Upper lobe of left lung (tissue), 6 donors: ENCODE measurements at places on chromosomes 16 and 17.

GRCh38 chr16:56506941-56507340 lies 12.9 kb downstream of the BBS2 start:
- no peak overlapping the region for H3K27ac ChIP-seq
- no peak for DNase-seq
- peaks cover 17% of the 10 kb centered on the region for H3K36me3 ChIP-seq

- H3K27me3 ChIP-seq = no peaks in the 10 kb centered on the region
- peak overlapping the region; percentile 56 for H3K4me3 ChIP-seq
- peak overlapping the region; percentile 78 for H3K27ac ChIP-seq
- H3K36me3 ChIP-seq = no peaks in the 10 kb centered on the region
- DNase-seq = peak; percentile 93
These were observed 23.6 kb upstream of the ABR start for GRCh38 chr17:1203111-1203966.

DNA sequence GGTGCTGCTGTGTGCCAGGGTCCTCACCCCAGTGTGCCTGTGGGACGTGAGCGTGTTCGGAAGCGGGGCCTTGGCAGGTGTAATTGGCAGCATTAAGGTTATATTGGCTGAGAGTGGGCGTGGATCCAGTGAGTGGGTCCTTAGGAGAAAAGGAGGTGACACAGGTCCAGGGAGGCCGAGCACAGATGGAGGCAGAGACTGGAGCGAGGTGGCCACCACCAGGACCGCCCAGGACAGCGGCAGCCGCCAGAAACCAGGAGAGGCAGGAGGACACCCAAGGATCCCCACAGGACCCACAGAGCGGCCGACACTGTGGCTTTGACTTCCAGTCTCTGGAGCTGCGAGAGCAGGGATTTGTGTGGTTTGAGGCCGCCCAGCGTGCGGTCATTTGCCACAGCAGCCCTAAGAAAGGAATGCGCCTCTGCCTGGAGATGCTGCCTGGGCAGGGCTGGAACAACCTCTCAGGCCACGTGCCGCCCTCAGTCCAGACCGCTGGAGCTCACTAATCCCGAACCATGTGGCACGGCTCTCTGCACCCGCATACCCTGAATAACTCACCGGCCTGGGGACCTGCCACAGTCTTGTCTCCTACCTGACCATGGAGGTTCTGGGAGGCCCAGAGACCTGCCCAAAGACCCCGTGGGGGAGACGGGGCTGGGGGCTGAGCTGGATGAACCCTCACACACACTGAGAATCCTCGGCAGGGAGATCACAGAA lies 45.4 kb downstream of the SOX8 start:
- H3K27ac ChIP-seq = no peak overlapping the region
- no peaks in the 10 kb centered on the region for H3K36me3 ChIP-seq
- no peak overlapping the region for H3K4me3 ChIP-seq
- no peaks in the 10 kb centered on the region for H3K4me1 ChIP-seq
- H3K27me3 ChIP-seq = no peaks in the 10 kb centered on the region

- peak; percentile 49 for DNase-seq
- H3K27me3 ChIP-seq = no peaks in the 10 kb centered on the region
- H3K36me3 ChIP-seq = no peaks in the 10 kb centered on the region
- H3K27ac ChIP-seq = no peak overlapping the region
These were observed 806 bp upstream of the SMIM5 start for GRCh38 chr17:75632428-75632827.

- no peak for DNase-seq
- no peak overlapping the region for H3K27ac ChIP-seq
- H3K36me3 ChIP-seq = no peaks in the 10 kb centered on the region
- H3K4me3 ChIP-seq = no peak overlapping the region
- no peaks in the 10 kb centered on the region for H3K4me1 ChIP-seq
These were observed 40.8 kb downstream of the RNF157 start for GRCh38 chr17:76199469-76199868.

GRCh38 chr16:4663465-4663776 lies 29.9 kb upstream of the NUDT16L1 start:
- no peak overlapping the region for H3K4me3 ChIP-seq
- H3K4me1 ChIP-seq = peaks cover 72% of the 10 kb centered on the region
- H3K27ac ChIP-seq = peak overlapping the region; percentile 80
- DNase-seq = no peak
- no peaks in the 10 kb centered on the region for H3K27me3 ChIP-seq

GRCh38 chr17:56570199-56570598 lies 23.3 kb upstream of the NOG start:
- H3K27ac ChIP-seq = no peak overlapping the region
- no peaks in the 10 kb centered on the region for H3K4me1 ChIP-seq
- H3K36me3 ChIP-seq = no peaks in the 10 kb centered on the region

DNA sequence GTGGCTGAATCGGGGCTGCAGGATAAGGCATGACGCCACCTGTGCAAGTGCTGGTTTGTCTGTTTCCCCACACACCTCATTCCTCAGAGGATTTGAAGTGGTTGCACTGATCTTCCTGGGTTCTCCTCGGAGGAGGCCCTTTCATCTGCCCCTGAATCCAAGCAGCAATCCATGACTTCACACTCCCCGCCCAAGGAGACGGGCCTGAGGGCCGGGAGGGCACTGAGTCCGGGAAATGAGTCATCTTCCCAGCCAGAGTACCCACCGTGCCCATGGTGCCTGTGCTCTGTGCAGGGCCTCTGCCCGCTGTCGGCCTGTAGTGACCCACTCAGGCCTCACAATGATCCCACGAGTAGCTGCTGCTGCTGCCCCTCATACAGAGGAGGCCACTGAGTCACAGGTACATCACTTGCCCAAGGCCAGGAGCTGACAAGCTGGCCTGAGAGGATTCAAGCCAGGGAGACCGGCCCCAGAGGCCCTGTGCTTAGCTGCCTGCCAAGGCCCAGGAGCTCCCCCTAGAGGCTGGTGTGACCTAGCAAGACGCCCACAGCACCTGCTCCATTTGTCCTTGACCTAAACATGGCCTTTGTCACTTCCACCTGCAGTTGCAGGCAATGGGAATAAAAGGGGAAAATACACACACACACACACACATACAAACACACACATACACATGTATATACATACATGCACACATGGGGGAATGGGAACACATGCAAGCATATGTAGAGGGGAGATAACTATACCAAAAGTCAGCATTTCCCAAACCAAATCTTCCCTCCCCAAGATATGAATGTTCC lies 240.0 kb downstream of the C16orf95 start:
- peak; percentile 56 for DNase-seq
- H3K36me3 ChIP-seq = no peaks in the 10 kb centered on the region
- H3K4me3 ChIP-seq = no peak overlapping the region
- no peaks in the 10 kb centered on the region for H3K4me1 ChIP-seq
- no peak overlapping the region for H3K27ac ChIP-seq

DNA sequence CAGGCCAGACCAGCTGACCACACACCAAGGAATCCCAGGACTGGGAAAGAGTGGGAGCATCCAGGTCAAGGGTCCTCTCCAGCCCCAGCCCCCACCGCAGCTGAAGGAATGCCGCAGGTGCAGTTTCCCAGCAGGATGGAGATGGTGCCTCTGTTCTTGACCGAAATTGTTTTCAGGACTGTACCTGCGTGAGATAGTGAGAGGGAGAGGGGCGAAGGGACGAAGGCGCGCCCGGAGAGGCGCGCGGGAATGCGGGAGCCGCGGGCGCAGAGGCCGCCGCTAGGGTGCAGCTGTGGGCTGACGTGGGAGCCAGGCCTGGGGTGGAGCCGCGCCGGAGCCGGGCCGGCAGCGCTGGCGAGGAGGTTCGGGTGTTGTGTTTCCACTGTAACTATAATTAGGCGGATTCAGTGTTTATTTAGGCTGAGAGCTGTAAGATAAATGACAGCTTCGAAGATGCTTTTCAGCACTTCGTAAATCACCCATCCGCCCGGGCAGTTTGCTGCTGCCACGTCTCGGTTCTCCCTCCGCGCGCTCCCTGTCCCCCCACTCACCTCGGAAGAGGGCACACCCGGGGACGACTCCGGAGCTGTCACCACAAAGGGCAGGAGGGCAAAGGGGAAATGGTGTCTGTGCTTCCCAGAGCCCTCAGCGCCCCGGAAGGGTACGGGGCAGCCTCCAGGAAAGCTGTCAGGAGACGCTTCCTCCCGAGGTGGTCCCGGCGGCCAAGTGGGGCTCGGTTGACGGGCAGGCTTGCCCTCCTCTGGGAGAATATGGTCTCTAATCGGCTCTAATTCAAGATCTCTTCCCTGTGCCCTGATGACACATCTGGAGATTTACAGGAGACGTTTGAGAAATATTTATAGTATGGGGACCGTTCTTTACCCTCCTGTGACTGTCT lies 38.2 kb downstream of the HOXB1 start:
- DNase-seq = peak; percentile 38
- H3K27me3 ChIP-seq = peaks cover 9% of the 10 kb centered on the region
- peak overlapping the region; percentile 13 for H3K4me3 ChIP-seq
- H3K36me3 ChIP-seq = no peaks in the 10 kb centered on the region

DNA sequence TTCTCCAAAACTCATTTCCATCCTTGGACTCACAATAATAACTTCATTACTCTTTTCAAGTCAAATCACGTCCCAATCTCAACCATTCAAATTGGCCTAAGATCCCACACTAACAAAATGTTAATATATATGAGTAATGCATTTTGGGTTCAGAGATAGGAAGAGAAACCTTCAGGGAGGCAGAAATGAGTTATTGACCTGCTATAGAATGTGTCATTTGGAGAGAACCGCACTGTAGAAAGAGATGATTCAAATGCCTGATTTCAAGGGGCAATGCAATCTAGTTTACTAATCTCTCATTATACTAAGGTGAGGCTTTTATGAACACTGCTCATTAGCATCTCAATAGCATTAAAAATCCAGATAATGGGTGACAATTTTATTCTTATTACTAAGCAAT lies 1595.0 kb upstream of the GOT2 start:
- no peaks in the 10 kb centered on the region for H3K27me3 ChIP-seq
- no peak overlapping the region for H3K27ac ChIP-seq
- no peak overlapping the region for H3K4me3 ChIP-seq
- H3K4me1 ChIP-seq = no peaks in the 10 kb centered on the region
- DNase-seq = no peak
- H3K36me3 ChIP-seq = no peaks in the 10 kb centered on the region

DNA sequence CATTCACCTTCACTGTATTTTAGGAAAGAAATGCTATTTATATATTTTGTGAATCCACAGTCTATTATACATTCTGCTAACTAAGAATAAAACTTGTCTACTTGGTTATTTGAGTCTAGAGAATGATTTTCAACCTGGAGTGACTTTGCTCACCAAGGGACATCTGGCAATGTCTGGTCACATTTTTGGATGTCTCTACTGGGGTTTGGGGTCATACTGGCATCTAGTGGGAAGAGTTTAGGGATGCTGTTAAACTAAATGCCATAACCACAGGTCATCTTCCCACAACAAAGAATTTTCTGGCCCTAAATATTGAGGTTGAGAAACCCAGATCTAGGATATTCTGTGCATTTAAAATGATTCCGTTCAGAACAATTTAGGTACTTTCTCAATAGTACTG lies 26.0 kb downstream of the KCNJ16 start:
- H3K27ac ChIP-seq = no peak overlapping the region
- H3K36me3 ChIP-seq = no peaks in the 10 kb centered on the region
- no peaks in the 10 kb centered on the region for H3K4me1 ChIP-seq
- no peaks in the 10 kb centered on the region for H3K27me3 ChIP-seq

DNA sequence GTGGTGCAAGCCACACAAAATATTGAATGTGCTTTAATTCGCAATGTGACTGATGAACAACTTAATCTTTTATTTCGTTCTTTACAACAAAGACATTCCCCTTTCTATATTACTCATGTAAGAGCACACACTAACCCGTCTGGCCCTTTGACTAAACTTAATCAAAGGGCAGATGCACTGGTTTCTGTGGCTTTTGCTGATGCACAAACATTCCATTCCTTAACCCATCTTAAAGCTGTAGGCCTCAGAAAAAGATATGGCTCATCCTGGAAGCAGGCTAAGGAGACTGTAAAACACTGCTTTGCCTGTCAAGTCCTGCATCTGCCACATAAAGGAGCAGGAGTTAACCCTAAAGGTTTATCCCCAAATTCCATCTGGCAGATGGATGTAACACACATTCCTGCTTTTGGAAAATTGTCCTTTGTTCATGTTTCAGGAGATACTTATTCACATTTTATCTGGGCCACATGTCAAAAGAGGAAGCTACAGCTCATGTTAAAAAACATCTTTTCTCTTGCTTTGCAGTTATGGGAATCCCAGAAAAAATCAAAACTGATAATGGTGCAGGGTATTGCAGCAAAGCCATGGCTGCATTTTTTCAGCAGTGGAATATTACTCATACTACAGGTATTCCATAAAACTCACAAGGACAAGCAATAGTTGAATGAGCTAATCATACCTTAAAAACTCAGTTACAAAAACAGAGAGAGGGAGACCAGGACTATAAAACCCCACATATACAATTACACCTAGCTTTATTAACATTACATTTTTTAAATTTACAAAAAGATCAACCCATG lies 137.2 kb downstream of the AHSP start:
- H3K27me3 ChIP-seq = no peaks in the 10 kb centered on the region
- no peak overlapping the region for H3K27ac ChIP-seq
- no peak for DNase-seq
- no peaks in the 10 kb centered on the region for H3K36me3 ChIP-seq

DNA sequence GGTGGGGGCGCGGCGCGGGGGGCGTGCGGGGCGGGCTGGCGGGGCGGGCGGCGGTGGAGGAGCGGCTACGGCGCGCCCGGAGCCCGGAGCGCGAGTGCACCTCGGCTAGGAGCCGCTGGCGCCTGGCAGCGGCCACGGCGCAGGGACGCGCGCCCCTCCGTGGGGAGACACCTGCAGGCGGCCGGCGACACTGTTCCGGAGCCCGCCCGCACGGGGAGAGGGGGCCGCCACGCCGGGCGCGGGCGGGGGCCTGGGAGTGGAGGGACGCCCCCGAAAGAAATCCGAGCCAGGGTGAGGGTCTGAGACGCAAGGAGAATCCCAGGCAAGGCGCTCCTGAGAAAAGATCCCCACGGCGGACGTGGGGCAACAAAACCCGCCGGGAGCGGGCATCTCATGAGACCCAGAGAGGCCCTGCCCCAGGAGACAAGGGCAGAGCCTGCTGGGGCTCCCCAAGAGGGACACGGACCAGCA lies at the start of gene GSG1L:
GSG1L (minus strand) TSS at position 124 of the 471 bp plus-strand sequence. CDS start 290 bp downstream, outside the sequence.
- H3K4me3 ChIP-seq = peak within 1 kb of the TSS; percentile 29
- H3K36me3 ChIP-seq = no peaks in the 10 kb centered on the region
- no peak within 1 kb of the TSS for H3K27ac ChIP-seq
- no peak for DNase-seq
- no peaks in the 10 kb centered on the region for H3K4me1 ChIP-seq
- peaks cover 24% of the 10 kb centered on the region for H3K27me3 ChIP-seq

- peaks cover 2% of the 10 kb centered on the region for H3K4me1 ChIP-seq
- peak overlapping the region; percentile 64 for H3K27ac ChIP-seq
- H3K36me3 ChIP-seq = no peaks in the 10 kb centered on the region
- H3K27me3 ChIP-seq = no peaks in the 10 kb centered on the region
- no peak for DNase-seq
These were observed 94.3 kb downstream of the SSH2 start for GRCh38 chr17:29835435-29836351.

- no peak overlapping the region for H3K4me3 ChIP-seq
- no peak overlapping the region for H3K27ac ChIP-seq
- H3K4me1 ChIP-seq = no peaks in the 10 kb centered on the region
- no peak for DNase-seq
- peaks cover 14% of the 10 kb centered on the region for H3K36me3 ChIP-seq
These were observed 41.9 kb downstream of the FAM20A start for GRCh38 chr17:68559316-68559715.

GRCh38 chr16:583815-584591 lies 5.9 kb upstream of the RAB40C start:
- DNase-seq = no peak
- H3K4me1 ChIP-seq = peaks cover 20% of the 10 kb centered on the region
- no peaks in the 10 kb centered on the region for H3K36me3 ChIP-seq
- H3K4me3 ChIP-seq = no peak overlapping the region
